ENCODE measurements at places on chromosomes 7 and 10. TPM values are rescaled to one million over a fixed set of nuclear protein-coding genes. Genes with fewer than 3 reads are reported as not detected.

Gene MEOX2
- not detected for total RNA-seq

Gene HTRA1
- total RNA-seq: 14.9 TPM

Gene TFR2
- 4.8 TPM for total RNA-seq

Gene INTS1
- total RNA-seq: 124 TPM

DNA sequence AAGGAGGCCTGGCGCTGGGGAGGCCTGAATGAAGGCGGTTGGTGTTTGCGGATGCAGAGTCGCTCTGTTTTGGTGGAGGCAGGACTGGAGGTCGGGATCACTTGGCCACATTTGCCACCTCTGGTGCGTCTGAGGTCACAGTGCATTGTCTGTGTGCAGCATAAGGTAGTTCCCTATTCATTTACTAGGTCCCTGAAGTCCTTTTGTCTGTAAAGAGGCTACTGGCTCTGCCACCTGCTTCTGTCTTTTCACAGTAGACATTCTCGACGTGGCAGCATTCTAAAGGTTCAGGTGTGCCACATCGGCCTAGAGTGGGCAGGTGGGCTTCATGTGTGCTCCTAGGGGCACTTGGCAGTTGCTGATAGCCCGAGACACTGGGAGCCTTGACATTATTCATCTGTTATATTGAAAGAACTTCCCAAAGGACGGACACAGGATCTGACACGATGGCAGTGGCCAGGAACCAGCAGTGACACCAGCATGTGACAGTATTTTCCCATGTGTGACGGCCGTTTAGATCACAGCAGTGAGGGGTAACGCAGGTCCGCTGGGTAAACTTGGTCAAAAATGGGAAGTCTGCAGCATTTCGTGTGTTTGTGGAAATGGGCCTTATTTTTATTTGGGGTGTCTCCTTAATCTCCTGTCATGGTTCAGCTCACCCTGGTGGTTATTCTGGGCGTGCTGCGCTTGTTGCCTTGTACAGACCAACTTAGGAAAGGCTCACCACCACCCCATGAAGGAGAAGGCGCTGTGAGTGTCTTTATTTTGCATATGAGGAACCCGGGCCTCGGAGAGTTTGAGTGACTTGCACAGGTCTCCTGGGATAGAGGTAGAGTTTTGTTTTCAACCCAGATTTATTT lies 5.9 kb downstream of the MGMT start:
- no peaks in the 10 kb centered on the region for H3K27me3 ChIP-seq
- H3K4me1 ChIP-seq: 0 out of 2 replicates have a peak, but pooled peaks cover under 1% of the 10 kb centered on the region
- no peak for DNase-seq
- no peaks in the 10 kb centered on the region for H3K36me3 ChIP-seq

- no peaks in the 10 kb centered on the region for H3K4me1 ChIP-seq
- no peaks in the 10 kb centered on the region for H3K27me3 ChIP-seq
- no peak for DNase-seq
- H3K4me3 ChIP-seq: no peak overlapping the region
Measured at GRCh38 chr10:49441488-49442476, 45.9 kb upstream of the DRGX start.

DNA sequence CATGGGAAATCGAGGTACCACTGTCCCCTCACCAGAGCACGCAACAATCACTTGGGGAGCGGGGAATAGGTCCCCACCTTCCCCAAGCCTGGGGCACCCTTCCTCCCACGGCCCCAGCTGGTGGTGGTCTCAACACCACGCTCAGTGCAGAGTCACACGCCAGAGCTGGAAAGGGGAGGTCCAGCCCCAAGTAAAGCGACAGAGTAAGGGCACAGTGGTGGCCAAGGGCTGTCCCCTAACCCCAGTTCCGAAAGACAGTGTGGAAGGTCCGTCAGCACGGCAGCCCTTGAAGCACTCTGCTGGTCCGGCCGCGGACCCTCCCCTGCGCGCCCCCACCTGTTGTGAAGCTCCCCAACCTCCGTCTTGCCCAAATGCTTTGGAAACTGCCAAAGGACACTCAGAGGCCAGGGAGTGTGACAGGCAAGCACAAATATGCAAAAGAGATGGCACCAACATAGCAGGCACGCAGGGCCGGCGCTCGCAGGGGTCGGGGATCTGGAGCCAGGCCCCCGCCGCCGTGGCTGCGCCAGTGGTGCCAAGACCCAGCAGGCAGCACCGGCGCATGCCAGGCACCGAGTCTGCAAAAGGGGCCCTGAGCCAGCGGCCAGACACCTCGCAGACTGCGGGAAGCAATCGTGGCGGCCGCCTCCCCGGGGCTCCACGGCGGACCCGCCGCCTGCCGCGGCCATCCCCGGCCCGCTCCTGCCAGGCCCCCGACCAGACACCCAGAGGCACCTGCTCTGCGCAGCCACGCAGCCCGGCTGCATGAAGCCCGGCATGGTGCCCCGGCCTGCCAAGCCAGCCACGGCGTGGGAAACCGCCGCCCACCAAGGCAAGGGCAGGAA lies 51.6 kb upstream of the SRRM3 start:
- no peaks in the 10 kb centered on the region for H3K27me3 ChIP-seq
- DNase-seq: no peak
- no peaks in the 10 kb centered on the region for H3K36me3 ChIP-seq
- H3K27ac ChIP-seq: no peak overlapping the region
- no peak overlapping the region for H3K4me3 ChIP-seq

- no peaks in the 10 kb centered on the region for H3K36me3 ChIP-seq
- H3K4me1 ChIP-seq: no peaks in the 10 kb centered on the region
- no peak overlapping the region for H3K27ac ChIP-seq
- H3K4me3 ChIP-seq: no peak overlapping the region
Measured at GRCh38 chr7:1639532-1640175, 30.4 kb upstream of the ELFN1 start.

GRCh38 chr7:146412781-146413180 lies 296.2 kb downstream of the CNTNAP2 start:
- H3K27me3 ChIP-seq: 0 out of 2 replicates have a peak, but pooled peaks cover 2% of the 10 kb centered on the region
- no peak for DNase-seq
- H3K4me3 ChIP-seq: no peak overlapping the region
- no peak overlapping the region for H3K27ac ChIP-seq
- no peaks in the 10 kb centered on the region for H3K4me1 ChIP-seq

GRCh38 chr10:422241-422640 lies 267.2 kb downstream of the DIP2C start:
- H3K4me1 ChIP-seq: no peaks in the 10 kb centered on the region
- peaks cover 45% of the 10 kb centered on the region for H3K27me3 ChIP-seq
- no peaks in the 10 kb centered on the region for H3K36me3 ChIP-seq

- H3K36me3 ChIP-seq: no peaks in the 10 kb centered on the region
- no peaks in the 10 kb centered on the region for H3K27me3 ChIP-seq
- no peak for DNase-seq
Measured at GRCh38 chr10:28479927-28480627, 52.8 kb upstream of the WAC start.

DNA sequence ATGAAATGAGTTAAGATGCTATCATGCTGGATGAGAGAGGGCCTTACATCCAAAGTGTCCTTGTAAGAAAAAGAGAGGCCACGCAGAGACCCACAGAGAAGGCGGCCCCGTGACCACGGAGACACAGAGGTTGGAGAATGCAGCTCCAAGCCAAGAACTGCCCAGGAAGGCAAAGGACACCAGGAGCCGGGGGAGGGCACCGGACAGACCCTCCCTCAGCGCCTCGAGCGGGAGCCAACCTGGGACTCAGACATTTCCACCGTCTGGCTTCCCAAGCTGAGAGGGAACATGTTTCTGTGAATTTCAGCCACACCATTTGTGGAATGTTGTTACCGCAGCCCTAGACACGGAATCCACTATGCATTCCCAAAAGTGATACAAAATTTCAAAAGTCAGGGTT lies 22.9 kb downstream of the TCERG1L start:
- H3K27me3 ChIP-seq: peaks cover 21% of the 10 kb centered on the region
- DNase-seq: no peak
- no peak overlapping the region for H3K4me3 ChIP-seq
- no peak overlapping the region for H3K27ac ChIP-seq
- H3K36me3 ChIP-seq: no peaks in the 10 kb centered on the region

- no peak for DNase-seq
- no peaks in the 10 kb centered on the region for H3K4me1 ChIP-seq
- no peak overlapping the region for H3K27ac ChIP-seq
- H3K27me3 ChIP-seq: no peaks in the 10 kb centered on the region
Measured at GRCh38 chr7:145064114-145064513, 228.3 kb upstream of the TPK1 start.

- peaks cover 89% of the 10 kb centered on the region for H3K27me3 ChIP-seq
- no peaks in the 10 kb centered on the region for H3K4me1 ChIP-seq
Measured at GRCh38 chr10:131857156-131858117, 43.4 kb upstream of the PPP2R2D start.

GRCh38 chr7:17462131-17462631 lies 163.7 kb downstream of the AHR start:
- no peak overlapping the region for H3K4me3 ChIP-seq
- no peaks in the 10 kb centered on the region for H3K36me3 ChIP-seq
- no peak overlapping the region for H3K27ac ChIP-seq
- H3K4me1 ChIP-seq: peaks cover 8% of the 10 kb centered on the region

- H3K27me3 ChIP-seq: peaks cover 84% of the 10 kb centered on the region
- H3K36me3 ChIP-seq: no peaks in the 10 kb centered on the region
- H3K4me1 ChIP-seq: no peaks in the 10 kb centered on the region
- DNase-seq: no peak
- no peak overlapping the region for H3K27ac ChIP-seq
Measured at GRCh38 chr7:22051886-22052673, 106.4 kb upstream of the CDCA7L start.

DNA sequence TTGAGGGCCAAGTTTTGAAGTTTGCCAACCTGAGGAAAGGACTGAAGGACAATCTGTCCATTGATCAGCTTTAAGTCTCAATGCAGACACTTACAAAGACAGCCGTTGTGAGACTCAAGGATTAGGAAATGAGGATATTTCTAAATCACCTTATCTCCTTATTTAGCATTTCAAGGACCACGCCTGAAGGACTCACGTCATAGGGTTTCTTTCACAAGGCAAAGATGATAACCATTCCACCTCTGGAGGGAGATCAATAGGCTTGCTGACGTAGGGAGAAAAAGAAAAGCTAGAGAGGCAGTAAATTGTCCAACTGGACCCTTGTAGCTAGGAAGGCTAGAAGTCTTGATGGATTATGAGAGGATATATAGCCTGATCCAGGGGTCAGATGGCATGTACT lies 3.3 kb upstream of the ASB4 start:
- H3K4me3 ChIP-seq: no peak overlapping the region
- H3K4me1 ChIP-seq: no peaks in the 10 kb centered on the region
- H3K36me3 ChIP-seq: no peaks in the 10 kb centered on the region
- no peak for DNase-seq
- H3K27ac ChIP-seq: no peak overlapping the region

DNA sequence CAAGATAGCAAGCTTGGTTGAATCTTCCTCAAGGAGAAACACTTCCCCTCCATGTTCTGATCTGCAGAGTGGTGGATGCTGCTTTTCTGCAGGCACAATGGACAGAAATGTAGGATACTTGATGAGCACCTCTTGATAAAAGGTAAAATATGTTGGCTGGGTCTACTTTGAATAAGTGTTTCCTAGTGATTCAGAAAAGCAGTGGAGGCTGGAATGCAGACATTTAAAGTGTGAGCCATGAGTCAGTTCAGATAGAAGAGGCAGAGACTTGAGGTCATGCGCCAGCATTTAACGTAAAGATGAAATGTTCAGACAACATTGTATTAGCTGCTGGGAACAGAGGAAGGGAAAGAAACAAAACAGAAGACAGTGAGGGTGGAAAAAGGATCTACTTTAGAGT lies 403.1 kb downstream of the ADRA2A start:
- no peaks in the 10 kb centered on the region for H3K27me3 ChIP-seq
- H3K4me3 ChIP-seq: no peak overlapping the region
- H3K27ac ChIP-seq: no peak overlapping the region
- DNase-seq: no peak

- no peak overlapping the region for H3K4me3 ChIP-seq
- peaks cover 38% of the 10 kb centered on the region for H3K4me1 ChIP-seq
- no peaks in the 10 kb centered on the region for H3K27me3 ChIP-seq
- DNase-seq: no peak
- no peak overlapping the region for H3K27ac ChIP-seq
Measured at GRCh38 chr10:70480239-70480861, 1.8 kb downstream of the PALD1 start.

- no peak overlapping the region for H3K4me3 ChIP-seq
- no peaks in the 10 kb centered on the region for H3K4me1 ChIP-seq
- H3K27ac ChIP-seq: no peak overlapping the region
- DNase-seq: no peak
Measured at GRCh38 chr10:119783665-119784027, 57.8 kb downstream of the INPP5F start.

GRCh38 chr7:35555934-35556333 lies 139.0 kb downstream of the HERPUD2 start:
- no peaks in the 10 kb centered on the region for H3K4me1 ChIP-seq
- peaks cover 11% of the 10 kb centered on the region for H3K27me3 ChIP-seq
- H3K4me3 ChIP-seq: no peak overlapping the region
- no peaks in the 10 kb centered on the region for H3K36me3 ChIP-seq
- peak; percentile 58 for DNase-seq

DNA sequence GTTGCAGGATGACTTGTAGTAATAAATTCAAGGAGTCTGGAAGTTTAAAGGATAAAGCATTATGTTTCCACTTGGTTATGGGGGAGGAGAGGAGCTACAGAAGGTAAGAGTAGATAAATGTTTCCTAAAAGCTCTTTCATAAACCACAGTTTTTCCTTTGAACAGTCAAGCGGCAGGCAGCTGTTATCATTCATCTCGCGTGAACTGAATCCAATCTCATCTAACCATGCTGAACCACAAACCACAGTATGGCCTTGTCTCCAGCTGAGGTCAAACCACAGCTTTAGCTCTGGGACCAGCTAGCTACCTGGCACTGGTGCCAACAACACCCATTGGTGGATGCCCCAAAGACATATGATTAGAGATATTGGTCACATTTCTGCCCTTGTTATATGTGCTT lies 63.3 kb downstream of the NOC3L start:
- no peak overlapping the region for H3K27ac ChIP-seq
- peak; percentile 37 for DNase-seq
- H3K4me1 ChIP-seq: no peaks in the 10 kb centered on the region
- H3K4me3 ChIP-seq: no peak overlapping the region
- no peaks in the 10 kb centered on the region for H3K36me3 ChIP-seq
- no peaks in the 10 kb centered on the region for H3K27me3 ChIP-seq
